NCI-H460 (cell line): ENCODE measurements at places on chromosomes 7 and 10. TPM values are rescaled to one million over a fixed set of nuclear protein-coding genes. Genes with fewer than 3 reads are reported as not detected.

Gene ZNF438
- 2.6 and 2.9 TPM in 2 replicates for total RNA-seq

Gene THAP5
- 37.9 and 43.7 TPM in 2 replicates for total RNA-seq

Gene SLC35B4
- 20.0 and 20.4 TPM in 2 replicates for total RNA-seq

Gene LDB3
- total RNA-seq, result 0.15 and 0.17 TPM in 2 replicates

Gene UTF1
- total RNA-seq, result not detected in 2 replicates

Gene ANXA8
- total RNA-seq, result not detected in 2 replicates

Gene NAMPT
- total RNA-seq, result 1,941 and 2,086 TPM in 2 replicates

Gene LHFPL3
- not detected in 2 replicates for total RNA-seq

Gene IL2RA
- total RNA-seq, result not detected in 2 replicates

Gene ZNF3
- 29.1 and 30.5 TPM in 2 replicates for total RNA-seq

Gene ZNF804B
- total RNA-seq, result not detected in 2 replicates

Gene ZNF37A
- total RNA-seq, result 11.9 and 16.3 TPM in 2 replicates

Gene BHLHA15
- total RNA-seq, result 2.4 and 4.4 TPM in 2 replicates

Gene CTTNBP2
- 0.23 and 0.94 TPM in 2 replicates for total RNA-seq

Gene TCERG1L
- 0.12 and 0.27 TPM in 2 replicates for total RNA-seq

Gene AKR1C2
- 727 and 823 TPM in 2 replicates for total RNA-seq

Gene PLXDC2
- 0.06 and 0.07 TPM in 2 replicates for total RNA-seq

Gene TYW1B
- 0.89 and 1.2 TPM in 2 replicates for total RNA-seq

Gene DENND11
- total RNA-seq, result 9.2 and 11.5 TPM in 2 replicates

Gene ABCB1
- 2.6 and 4.5 TPM in 2 replicates for total RNA-seq

Gene SPAM1
- not detected in 2 replicates for total RNA-seq

Gene PRF1
- not detected in 2 replicates for total RNA-seq

Gene IGF2BP3
- 78.9 and 85.4 TPM in 2 replicates for total RNA-seq

Gene ARL4A
- 44.0 and 51.8 TPM in 2 replicates for total RNA-seq
